Uterus (tissue), 4 donors: ENCODE measurements at places on chromosomes 11 and 22. TPM values are rescaled to one million over a fixed set of nuclear protein-coding genes. Genes with fewer than 3 reads are reported as not detected.

CYP2D6 gene
- 0.62 TPM for total RNA-seq

DNA sequence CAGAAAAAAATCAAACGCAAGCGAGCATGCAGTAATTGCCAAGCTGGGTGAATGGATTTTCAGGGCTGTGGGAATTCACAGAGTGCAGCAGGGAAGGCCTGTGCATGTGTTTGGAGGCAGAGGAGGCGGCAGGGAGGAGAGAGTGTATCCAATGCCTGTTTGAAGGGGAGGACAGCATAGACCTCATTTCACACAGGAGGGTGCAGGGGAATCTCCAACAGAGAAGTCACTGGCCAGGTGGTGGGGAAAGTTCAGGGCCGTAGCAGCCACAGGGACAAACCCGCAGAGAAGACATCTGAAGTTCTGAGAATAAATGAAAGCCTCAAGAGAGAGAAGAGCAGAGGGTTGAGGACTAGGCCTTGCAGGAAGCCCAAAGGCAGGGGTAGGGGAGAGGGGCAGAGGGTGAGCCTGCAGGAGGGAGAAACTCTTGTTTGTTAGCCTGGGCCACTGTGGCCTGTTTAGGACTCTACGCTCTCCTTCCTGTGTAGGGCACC lies 19.2 kb upstream of the KDM2A start:
- no peak for DNase-seq

SCUBE1 gene
- not detected for total RNA-seq

SLC22A12 gene
- total RNA-seq = not detected

ALKBH8 gene
- total RNA-seq = 5.1 TPM

- DNase-seq = no peak
Observed at GRCh38 chr11:44327730-44328129, 17.8 kb upstream of the ALX4 start.

DNA sequence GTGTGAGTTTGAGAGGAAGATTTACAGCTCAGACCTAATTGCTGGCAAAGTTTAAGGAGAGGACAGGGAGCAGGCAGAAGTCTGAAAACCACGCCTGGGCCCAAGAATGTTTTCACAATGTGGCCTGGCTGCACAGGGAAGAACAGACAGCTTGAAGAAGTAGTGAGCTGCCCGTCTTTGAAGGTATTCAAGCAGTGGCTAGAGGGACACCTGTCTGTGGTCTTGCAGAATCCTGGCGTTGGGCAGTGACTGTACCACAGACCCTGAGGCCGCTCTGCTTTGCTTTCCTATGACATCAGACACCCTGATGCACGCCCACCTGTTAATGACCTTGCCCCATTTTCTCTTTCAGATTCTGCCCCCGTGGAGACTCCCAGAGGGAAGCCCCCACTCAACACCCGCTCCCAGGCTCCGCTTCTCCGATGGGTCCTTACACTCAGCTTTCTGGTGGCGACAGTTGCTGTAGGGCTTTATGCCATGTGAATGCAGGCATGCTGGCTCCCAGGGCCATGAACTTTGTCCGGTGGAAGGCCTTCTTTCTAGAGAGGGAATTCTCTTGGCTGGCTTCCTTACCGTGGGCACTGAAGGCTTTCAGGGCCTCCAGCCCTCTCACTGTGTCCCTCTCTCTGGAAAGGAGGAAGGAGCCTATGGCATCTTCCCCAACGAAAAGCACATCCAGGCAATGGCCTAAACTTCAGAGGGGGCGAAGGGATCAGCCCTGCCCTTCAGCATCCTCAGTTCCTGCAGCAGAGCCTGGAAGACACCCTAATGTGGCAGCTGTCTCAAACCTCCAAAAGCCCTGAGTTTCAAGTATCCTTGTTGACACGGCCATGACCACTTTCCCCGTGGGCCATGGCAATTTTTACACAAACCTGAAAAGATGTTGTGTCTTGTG lies 6.6 kb upstream of the MCM5 start:
- DNase-seq = no peak

CD82 gene
- 24.3 TPM for total RNA-seq

- DNase-seq = no peak
Observed at GRCh38 chr22:41184679-41185078, 20.4 kb upstream of the L3MBTL2 start.

DNA sequence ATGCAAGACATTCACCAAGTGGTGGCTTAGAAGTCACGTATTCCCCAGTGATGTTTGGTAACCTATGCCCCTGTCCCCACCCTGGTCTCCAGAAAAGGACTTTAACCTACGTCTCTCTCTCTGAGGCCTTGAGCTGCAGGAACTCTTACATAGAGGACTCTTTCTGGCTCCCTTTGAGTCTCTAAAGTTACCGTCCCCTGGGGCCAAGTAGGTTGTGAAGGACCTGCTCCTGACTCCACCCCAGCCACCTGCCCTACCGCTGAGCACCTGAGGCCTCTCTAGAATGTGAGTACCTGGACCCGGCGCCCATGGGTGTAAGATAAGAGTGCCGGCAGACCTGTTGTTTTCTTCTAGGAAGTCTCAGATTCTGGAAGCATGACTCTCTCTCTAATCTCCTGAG lies 95.4 kb downstream of the TIMP3 start:
- no peak for DNase-seq

- no peak for DNase-seq
Observed at GRCh38 chr11:60118338-60118737, 29.9 kb downstream of the MS4A2 start.

SAC3D1 gene
- total RNA-seq = 1.5 TPM
